CD4-positive, alpha-beta memory T cell (primary cell): ENCODE measurements at places on chromosomes 7 and 10.

DNA sequence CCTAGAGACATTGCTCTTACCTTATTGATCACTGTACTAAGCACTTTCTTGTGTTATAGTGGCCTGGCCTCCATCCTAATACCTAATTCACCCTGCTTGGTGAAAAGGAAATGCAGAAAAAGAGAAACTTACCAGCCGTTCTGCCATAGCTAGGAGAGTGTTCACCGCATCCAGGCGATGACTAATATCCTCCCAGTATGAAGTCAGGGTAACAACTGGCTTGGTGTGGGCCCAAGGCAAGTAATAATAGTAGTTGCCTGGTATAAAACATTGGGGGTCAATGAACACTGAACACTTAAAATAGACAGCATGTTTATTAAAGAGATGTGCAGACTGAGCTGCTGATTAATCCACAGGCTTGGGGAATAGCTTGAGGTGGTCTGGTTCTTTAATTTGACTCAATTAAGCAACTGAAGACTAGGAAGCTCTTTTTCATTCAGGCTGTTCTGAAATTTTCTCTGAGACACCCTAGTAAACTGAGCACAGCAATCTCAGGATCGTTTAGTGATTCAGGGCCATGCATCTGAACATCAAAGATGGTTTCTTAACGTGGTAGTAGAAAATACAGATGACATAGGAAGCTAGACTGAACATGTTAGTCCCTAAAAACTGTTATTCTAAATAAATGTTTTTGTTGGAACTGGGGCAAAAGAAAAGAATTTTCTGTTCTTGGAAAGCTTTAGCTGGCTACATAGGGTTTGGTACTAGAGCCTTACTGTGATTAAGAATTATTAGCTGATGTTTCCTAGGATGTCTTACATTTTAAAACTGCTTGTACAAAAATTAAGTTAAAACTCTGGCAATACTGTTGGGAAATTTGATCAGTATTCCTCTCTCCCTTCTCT is 102.2 kb downstream of the MYOF start:
- no peak for DNase-seq

- DNase-seq, result no peak
Measured at GRCh38 chr7:36677769-36678437, 46.4 kb downstream of the AOAH start.

GRCh38 chr7:51430480-51431086 is 114.0 kb upstream of the COBL start:
- DNase-seq, result peak; percentile 20

DNA sequence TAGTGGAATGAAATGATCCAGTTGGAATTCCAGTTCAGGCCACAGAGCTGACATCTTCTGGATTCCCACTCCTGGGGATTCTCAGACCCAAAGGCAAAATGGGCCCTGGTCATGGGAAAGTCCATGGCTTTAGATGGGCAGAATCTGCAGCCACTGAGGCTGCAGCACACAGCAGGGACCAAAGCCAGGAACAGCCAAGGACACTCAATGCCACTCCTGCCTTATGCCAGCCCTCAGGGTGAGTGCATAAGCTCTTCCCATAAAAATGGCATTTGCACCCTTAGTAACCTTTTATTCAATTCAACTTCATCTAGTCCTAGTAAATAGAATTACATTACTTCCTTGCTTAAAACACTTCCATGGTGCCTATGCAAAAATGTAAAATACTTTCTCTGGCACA is 274.4 kb downstream of the KCNMA1 start:
- no peak for DNase-seq

DNA sequence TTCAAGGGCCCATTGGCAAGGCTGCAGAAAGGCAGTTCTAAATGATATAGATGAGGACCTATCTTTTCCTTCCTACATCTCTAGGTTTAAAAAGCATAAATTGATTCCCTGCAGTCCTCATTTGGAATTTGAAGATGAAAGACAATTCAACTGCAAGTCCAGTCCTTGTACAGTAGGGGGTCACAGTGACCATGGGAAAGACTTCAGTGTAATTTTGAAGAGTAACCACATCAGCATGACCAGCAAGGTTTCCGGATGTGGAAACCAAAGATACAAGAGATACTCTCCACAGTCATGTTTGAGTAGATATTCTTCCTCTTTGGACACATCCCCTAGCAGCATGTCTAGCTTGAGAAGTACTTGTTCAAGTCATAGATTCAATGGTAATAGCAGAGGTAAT is 539.3 kb upstream of the TEX47 start:
- DNase-seq, result no peak

- DNase-seq, result no peak
Measured at GRCh38 chr7:83957333-83957732, 237.3 kb downstream of the SEMA3A start.

- no peak for DNase-seq
Measured at GRCh38 chr7:26438078-26438477, 146.4 kb downstream of the SNX10 start.

GRCh38 chr10:76675951-76676587 is 961.5 kb downstream of the KCNMA1 start:
- DNase-seq, result no peak

DNA sequence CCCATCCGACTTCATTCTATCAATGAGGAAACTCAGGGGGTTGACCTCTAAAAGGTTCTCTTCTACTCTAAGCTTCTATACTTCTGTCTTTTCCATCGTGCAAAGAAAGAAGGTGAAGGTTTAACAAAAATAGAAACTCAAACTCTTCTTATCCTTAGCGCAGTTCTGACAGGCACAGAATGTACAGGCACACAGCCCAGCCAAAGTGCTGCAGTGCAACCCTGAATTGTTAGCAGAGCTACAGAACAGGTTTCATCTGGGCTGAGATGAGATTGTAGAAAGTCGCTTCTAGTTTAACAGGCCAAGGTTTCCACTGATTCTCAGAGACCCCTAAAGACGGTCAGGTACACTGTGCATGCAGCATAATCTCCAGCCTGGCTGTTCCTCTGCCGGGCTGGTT is 79.3 kb upstream of the AFAP1L2 start:
- DNase-seq, result no peak

DNA sequence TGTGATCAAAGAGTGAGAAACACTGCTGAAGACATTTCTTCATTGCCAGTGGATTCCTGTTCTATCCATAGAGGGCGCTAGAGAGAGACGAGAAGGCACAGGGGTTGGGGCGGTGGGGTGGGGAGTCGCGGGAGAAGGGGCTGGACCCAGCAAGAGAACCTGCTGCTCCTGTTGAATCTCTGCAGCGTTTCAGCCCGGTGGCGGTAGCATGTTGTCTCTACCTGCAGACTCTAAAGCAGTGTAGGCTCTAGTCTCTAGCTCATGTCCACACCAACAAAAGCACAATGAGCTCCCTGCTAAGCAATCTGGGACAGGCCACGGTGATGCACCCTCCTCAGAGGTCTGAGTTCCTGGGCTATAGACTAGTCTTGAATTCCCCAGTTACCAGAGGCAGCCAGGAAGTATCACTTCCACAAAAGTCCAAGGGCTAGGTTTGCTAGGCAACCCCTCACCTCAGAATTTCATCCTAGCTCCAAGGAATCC is 167.7 kb downstream of the DGKB start:
- no peak for DNase-seq

DNA sequence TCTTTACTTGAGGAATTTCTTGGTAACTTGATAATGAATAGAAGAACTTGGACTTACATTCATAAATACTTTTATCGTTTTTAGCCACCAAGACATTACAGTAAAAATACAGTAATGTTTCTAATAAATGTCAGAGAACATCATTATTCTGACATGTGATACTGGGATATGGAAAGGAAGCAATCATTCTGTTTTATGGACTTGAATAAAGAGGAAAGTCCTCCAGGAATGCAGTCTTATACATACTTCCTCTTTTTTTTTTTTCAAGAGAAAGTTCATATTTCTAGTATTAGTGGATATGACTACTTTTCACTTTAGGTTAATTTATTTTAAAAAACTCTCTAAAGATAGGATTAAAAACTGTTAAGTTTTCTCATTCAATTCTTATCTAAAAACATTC is 220.0 kb upstream of the SEMA3C start:
- DNase-seq, result no peak

GRCh38 chr7:33958104-33958503 is 52.8 kb downstream of the BMPER start:
- DNase-seq, result no peak
